ENCODE measurements at places on chromosomes 5 and 9.

- DNase-seq: no peak
Measured at GRCh38 chr5:6543830-6544560, 88.8 kb downstream of the NSUN2 start.

- DNase-seq: no peak
Measured at GRCh38 chr5:57818397-57818796, 335.8 kb upstream of the ACTBL2 start.

- DNase-seq: no peak
Measured at GRCh38 chr5:161002571-161003074, 150.6 kb upstream of the ATP10B start.

DNA sequence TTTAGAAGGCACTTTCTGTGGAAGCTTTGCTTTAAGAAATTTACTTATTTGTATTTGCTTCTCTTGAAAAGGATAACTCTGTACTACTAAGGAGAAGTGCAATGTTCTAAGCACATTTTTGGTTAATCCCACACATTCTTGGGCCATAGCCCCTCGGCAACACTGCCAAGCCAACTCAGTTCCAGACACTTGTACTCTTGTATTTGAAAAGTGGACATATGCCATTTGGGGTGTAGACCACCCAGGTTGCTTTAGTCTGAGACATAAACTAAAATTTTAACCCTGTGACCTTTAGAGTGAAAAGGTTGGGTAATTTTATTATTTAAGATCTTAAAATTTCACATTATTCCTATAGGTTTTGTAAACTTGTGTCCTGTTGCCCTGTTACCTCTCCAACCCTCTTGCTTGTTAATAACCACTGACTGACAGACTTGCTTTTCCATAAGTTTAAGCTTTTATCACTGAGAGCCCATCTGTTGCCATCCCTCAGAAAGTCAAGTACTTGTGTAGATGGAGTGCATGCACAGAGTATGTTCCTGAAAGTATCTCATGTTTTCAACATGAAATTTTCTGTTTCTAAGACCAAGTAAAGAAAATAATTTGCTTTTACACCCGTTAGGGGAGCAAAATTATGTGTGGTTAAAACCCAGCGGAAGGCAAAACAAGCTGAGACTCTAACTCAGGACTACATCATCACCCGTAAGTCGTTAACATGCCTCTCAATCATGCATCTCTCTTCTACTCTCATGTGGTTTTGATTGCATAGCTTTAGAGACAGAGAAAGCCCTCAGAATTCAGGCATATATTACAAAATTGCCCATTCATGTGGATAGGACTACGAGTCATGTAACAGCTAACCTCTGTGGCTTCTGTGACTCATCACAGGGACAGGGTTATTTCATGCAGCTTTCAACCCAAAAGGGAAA, 117.3 kb downstream of the GDNF start:
- DNase-seq: no peak

GRCh38 chr5:94906750-94907149, 288.3 kb downstream of the SLF1 start:
- no peak for DNase-seq

DNA sequence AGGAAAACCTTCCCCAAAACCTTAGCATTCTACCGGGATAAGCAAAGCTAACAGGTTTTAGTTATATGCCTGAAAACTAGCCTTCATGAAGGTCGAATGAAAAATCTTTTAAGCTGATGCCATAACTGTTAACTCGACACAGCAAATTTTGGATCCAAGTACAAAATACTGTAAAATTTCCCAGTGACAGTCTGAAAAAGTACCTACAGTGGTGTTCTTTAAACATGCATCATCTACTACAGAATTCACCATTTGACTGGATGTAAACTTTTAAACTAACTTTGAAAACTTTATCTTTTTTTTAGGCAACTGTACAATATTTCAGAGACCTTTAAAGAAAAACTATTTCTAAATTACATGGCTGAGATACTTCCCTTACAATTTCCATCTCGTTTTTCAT, 791 bp downstream of the RAPGEF6 start:
- no peak for DNase-seq

GRCh38 chr5:53161876-53162275, 52.3 kb upstream of the MOCS2 start:
- DNase-seq: no peak

- no peak for DNase-seq
Measured at GRCh38 chr9:102875687-102876086, 119.4 kb upstream of the CYLC2 start.

GRCh38 chr5:122541388-122541787, 229.4 kb downstream of the SNCAIP start:
- no peak for DNase-seq

DNA sequence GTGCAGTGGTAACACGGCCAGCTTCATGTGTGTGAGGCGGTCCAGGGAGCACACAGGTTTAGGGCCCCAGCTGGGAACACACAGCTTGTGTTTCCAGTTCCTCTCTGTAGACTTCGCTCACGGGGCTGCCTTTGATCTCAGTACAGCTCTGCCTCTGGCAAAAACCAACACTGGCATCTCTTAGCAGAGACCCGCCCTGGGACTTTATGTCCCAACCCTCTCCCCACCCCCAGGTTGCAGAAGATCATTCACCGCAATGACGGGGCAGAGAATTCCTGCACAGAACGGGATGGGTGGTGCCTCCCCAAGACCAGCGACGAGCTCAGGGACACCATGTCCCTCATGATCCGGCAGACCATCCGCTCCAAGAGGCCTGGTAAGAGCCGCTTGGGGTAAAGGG, 5.2 kb upstream of the CEL start:
- no peak for DNase-seq
